Caco-2 (cell line): ENCODE measurements at places on chromosomes 2 and 18. TPM values are rescaled to one million over a fixed set of nuclear protein-coding genes. Genes with fewer than 3 reads are reported as not detected.

DNA sequence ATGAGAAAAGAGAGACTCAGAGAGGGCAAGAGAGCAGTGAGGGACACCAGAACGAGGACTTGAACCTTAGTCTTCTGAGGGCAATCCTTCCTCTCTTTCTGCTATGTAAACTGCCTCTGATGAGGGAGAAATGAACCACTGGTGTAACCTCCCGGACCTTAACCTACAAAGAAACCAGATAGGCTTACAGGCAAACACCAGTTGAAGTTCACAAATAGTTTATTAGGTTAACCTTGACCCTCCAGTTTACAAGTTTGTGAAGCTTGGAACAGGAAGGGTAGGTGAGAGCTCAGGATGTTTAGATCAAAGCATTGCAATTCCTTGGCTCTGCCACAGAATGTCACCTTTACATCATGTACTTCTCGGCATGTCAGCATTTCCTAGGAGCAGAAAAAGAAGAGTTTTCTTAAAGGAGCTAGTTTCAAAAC, 486.4 kb upstream of the SPRED2 start:
- no peak for DNase-seq

The FECH gene
- 14.5 and 17.1 TPM in 2 replicates for total RNA-seq

GRCh38 chr2:7574385-7574784, 657.2 kb downstream of the RNF144A start:
- no peak for DNase-seq

The GKN1 gene
- total RNA-seq, result not detected in 2 replicates

- DNase-seq, result no peak
These were observed 61.5 kb downstream of the EMILIN2 start for GRCh38 chr18:2908166-2908945.

The INSIG2 gene
- 12.2 and 14.1 TPM in 2 replicates for total RNA-seq

The ICA1L gene
- 3.7 and 5.5 TPM in 2 replicates for total RNA-seq

DNA sequence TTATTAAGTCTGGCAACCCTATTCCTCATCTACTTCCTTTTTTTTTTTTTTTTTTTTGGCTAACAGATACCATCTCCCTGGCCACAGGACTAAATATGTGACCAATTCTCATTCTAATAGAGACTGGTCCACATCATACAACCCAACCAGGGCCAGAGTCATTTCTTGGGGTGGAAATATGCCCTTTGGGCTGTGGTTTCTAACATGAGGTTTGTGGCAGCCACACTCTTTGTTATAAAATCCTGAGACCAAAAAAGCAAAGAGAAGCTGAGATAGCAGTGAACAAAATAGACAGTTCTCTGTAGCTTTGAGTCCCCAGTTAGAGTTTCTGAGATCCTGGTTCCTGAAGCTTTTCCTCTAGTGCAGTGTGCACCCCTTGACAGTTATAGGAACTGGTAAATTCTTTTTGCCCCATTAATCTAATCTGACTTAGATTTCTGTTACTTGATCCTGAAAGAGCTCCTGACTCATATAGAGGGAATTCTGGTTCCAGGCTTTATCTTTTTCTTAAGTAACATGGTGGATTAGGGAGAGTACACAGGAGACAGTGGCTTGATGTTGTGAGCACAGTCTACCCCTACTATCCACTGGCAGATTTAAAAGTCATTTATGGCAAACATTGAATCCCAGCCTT, 86.8 kb downstream of the MAIP1 start:
- no peak for DNase-seq

DNA sequence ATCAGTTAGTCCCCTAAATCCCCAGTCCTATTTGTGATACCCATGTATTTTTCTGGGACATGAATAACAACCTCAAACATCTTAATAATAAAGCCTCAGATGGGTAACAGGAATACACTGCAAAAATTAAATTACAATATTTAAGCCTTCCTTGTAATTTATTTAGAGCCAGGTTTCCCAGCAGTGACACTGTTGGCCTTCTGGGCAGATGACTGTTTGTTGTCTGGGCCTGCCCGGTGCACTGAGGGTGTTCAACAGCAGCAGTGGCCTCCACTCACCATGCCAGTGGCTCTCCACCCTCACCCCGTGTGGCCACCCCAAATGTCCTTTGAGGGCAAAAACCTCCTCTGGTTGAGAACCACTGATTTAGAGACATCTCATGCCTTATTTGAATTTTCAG, 270.2 kb upstream of the SIX3 start:
- no peak for DNase-seq

GRCh38 chr18:32469691-32470459, 807 bp downstream of the GAREM1 start:
- DNase-seq, result no peak

GRCh38 chr2:191114403-191114886, 36.3 kb downstream of the STAT4 start:
- DNase-seq, result no peak

DNA sequence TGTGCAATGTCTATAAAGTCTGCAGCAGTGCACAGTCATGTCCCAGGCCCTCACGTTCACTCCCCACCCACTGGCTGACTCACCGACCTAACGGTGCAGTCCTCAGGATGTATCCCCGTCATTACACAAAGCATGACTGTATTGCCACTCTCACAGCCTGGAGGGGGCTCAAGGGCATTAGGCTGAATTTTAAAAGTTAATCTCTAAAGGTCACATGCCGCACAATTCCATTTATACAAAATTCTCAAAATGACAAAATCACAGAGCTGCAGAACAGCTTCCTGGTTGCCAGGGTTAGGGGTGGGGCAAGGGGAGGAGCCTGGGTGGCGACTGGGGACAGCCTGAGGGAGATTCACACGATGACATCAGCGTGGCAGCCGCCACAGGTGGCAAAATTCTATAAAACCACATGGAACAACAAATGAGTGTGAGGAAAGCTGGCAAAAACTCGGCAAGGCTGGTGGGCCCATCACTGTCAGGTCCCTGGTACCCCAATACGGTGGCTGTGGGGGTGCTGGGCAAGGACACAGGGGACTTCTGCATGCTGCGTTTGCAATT, 97.6 kb downstream of the NDUFA10 start:
- DNase-seq, result no peak

GRCh38 chr2:21070341-21071257, 26.7 kb upstream of the APOB start:
- DNase-seq, result peak; percentile 50

DNA sequence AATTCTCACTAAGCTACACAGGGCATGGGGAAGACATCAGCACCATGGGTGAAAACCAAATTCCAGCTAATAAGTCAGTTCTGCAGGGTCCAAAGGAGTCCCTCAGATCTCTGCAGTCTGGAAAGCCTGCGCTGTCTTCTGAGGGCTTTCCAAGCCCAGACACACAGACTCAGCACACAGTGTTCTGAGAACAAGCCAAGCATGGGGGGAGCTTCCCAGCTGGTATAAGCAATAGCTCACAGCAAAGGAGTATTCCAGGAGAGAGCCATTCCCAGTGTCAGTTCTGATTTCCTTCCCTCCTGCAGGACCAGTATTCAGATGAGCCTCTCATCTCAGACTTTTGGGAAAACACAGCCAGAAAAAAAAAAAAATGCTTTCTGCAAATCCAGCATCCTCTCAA, 370.8 kb downstream of the TNS1 start:
- no peak for DNase-seq

DNA sequence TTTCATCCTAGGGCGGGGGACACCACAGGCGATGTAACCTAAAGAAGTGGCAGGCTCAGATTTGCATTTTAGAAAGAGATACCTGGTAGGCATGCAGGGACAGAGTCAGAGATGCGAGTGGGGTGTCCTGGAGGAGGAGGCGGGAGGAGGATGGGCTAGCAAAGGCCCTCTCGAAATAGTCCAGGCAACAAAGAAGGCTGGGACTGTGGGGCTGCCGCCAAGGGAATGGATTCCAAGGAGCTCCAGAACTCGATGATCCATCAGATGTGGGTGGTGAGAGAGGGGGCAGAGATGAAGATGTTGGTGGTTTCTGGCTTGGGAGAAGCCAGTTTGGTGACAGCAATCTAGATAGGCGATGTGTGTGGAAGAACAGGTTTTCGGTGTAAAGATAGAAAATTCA, 12.5 kb upstream of the INPP5D start:
- DNase-seq, result no peak
